ENCODE measurements at places on chromosomes 5 and 9. TPM values are rescaled to one million over a fixed set of nuclear protein-coding genes. Genes with fewer than 3 reads are reported as not detected.

GABRA6 gene
- not detected for total RNA-seq

NPDC1 gene
- total RNA-seq, result 21.4 TPM

PCDHGB5 gene
- 0.49 TPM for total RNA-seq

TMEFF1 gene
- not detected for total RNA-seq

CYFIP2 gene
- total RNA-seq, result 325 TPM

OLFM1 gene
- not detected for total RNA-seq

ST8SIA4 gene
- 27.7 TPM for total RNA-seq

MYOT gene
- not detected for total RNA-seq

TEK gene
- total RNA-seq, result not detected

SPATA31D4 gene
- total RNA-seq, result not detected

GPR150 gene
- 2.4 TPM for total RNA-seq

DNA sequence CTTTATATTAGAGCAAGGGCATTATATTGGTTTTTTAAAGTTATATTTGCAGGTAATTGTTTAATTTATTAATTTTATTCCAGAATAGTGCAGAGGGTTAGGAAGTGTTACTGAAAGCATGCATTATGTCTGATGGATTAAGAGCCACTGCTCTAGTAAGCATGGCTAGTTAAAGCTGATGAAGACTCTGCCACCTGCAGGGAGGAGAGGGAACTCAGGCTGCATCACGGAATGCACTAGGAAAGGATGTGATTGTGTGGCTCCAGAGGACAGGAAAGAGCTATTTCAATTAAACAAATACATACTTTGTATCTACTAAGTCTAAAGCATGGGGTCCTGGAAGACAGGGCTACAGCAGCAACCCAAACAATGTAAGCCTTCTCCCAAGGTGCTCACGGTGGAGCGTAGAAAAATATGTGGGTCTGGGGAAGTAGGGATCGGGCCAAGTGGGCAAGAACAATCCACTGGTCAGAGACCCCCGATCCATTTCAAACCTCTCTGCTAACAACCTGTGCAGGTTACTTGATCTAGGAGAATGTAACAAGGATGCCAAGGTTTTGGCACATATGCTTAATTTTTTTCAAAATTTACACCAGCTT is 15.3 kb upstream of the GRXCR2 start:
- DNase-seq, result no peak

GRCh38 chr5:107223066-107223465 is 447.7 kb downstream of the EFNA5 start:
- DNase-seq, result no peak

GRCh38 chr9:20726144-20726543 is 42.1 kb downstream of the FOCAD start:
- DNase-seq, result no peak

- peak; percentile 31 for DNase-seq
Observed at GRCh38 chr5:154756009-154756867, 1.1 kb downstream of the LARP1 start.

GRCh38 chr5:28576022-28576421 is 1537.6 kb upstream of the CDH9 start:
- DNase-seq, result no peak

DNA sequence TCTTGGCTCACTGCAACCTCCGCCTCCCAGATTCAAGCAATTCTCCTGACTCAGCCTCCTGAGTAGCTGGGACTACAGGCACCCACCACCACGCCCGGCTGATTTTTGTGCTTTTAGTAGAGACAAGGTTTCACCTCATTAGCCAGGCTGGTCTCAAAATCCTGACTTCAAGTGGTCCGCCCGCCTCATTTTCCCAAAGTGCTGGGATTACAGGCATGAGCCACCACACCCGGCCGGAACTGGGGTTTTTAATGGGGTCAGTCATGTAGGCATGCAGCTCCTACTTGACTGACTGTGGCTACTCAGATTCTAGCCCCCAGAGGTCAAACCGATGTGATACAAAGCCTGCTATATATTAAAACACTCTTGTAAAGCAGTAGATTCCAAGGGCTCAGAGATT is 631.7 kb downstream of the MAT2B start:
- DNase-seq, result no peak

DNA sequence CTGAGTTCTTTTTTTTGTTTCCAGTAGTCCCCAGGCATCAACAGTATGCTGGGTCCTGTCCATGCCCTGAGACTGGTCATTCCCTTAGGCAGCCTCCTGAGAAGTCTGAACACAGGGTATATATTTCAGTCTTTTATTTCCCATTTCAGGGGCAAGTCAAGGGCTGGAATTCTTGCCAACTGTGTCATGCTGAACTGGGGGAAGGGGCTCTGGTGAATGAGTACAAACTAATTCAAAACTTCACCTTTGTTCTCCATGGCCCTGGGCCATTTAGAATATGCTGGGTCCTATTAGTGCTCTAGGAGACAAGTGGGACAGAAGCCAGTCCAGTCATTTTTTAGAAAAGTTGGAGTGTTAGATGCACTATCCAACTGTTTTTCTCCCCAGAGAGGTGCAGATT is 170.3 kb downstream of the TMC1 start:
- DNase-seq, result no peak

DNA sequence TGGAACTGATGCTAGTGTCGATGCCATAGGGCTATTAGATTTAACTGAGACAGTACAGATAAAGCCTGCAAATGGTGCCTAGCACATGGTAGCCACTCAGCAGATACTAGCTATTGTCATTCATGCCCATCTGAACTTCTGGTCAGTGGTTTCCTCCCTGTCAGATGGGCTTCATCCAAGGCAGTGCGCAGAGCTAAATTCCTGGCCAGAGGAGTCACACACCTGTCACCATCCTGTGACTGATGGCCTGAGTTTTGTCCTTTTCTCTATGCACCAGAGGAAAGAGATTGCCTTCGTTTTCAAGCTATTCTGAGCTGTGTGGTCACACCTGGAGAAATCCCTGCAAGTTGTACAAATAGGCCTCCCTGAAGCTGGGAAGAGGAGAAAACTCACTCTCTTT is 34.7 kb downstream of the MSX2 start:
- DNase-seq, result no peak

GRCh38 chr9:96457266-96457665 is 7.3 kb downstream of the HABP4 start:
- no peak for DNase-seq

DNA sequence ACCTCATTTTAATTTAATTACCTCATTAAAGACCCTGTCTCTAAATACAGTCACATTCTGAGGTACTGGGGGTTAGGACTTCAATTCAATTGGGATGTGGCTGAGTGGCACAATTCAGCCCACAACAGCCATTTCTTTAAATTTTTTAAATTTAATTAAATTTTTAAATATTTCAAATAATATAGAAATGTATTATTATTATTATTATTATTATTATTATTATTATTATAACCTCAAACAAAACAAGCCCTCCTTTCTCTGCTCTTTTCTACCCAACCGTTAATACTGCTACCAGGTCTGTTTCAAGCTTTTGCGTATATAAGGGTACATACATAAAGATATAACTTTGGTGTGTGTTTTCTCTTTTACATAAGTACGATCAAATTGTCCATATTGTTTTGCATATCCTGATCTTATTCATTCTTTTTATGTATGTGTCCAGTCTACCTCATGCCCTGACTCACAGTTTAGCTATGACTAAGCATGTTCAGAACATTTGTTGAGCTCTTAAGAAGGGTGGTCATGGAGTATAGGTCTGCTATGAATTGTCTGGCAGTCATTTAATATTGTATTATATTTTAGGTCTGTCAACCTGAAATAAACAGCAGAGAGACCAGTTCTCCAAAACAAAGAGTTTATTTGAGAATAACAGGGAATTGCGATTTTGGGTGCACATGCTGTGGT is 16.1 kb upstream of the RAB14 start:
- DNase-seq, result no peak

DNA sequence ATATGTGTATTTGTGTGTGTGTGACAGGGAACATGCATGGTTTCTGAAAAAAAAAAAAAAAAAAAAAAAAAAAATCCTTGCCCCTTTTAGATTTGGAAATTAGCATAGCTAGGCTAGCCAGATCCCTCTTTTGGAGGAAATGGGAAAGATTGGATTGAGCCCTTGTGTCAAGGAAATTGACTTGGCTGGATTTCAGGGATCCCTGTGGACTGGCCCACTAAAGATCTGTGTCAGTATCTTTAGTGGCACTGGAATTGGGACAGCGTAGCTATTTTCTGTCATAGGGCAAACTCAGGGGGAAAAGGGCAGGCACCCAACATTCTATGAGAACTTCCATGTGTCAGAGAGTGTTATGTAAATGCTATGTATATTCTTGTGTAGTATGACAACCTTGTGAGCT is 35.4 kb downstream of the SH3GL2 start:
- DNase-seq, result no peak

- DNase-seq, result no peak
Observed at GRCh38 chr5:112512901-112513300, 93.8 kb upstream of the EPB41L4A start.

DNA sequence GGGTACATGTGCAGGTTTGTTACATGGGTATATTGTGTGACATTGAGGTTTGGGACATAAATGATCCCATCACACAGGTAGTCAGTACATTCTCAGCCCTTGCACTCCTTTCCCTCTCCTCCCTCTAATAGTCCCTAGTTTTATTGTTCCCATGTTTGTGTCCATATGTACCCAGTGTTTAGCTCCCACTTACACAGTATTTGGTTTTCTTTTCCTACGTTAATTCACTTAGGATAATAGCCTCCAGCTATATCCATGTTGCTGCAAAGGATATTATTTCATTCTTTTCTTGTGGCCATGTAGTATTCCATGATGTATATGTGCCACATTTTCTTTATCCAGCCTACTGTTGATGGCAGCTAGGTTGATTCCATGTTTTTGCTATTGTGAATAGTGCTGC is 27.4 kb downstream of the CNOT6 start:
- DNase-seq, result no peak

DNA sequence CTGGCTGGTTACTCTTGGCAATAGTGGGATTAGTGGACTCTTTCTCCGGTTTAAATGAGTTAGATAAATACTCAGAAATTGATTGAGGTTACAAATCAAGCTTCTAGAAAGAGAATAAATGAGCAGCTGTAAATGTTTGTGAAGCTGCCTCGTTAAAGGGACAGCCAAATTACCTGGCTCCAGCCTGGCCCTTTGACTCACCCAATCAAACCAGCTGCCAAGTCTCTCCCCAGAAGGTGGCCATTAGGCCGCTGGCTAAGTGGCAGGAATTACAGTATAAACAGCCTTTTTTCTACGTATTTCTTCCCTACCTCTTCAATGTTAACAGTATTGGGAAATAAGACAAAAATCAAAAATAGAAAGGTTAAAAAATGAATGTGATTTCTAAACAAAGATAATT is 46.0 kb upstream of the SRFBP1 start:
- DNase-seq, result no peak

DNA sequence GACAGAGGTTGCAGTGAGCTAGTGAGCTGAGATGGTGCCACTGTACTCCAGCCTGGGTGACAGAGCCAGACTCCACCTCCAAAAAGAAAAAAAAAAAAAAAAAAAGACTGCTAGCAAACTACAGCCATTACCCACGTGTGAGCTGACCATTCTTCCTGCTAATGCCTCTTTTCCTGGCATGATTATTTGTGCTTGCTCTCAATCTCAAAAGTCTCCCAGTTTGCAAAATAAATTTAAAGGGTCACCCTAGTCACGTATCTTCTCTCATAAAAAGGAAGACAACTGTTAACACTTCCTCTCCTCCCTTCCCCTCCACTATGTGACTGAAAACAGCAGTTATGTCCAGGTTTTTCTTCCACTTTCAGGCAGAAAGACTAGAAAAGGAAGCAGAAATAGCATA is 37.2 kb downstream of the TRIM36 start:
- DNase-seq, result no peak

GRCh38 chr5:151066920-151067319 is 13.9 kb downstream of the TNIP1 start:
- no peak for DNase-seq

GRCh38 chr9:135223831-135224230 is 136.4 kb downstream of the OLFM1 start:
- DNase-seq, result no peak

DNA sequence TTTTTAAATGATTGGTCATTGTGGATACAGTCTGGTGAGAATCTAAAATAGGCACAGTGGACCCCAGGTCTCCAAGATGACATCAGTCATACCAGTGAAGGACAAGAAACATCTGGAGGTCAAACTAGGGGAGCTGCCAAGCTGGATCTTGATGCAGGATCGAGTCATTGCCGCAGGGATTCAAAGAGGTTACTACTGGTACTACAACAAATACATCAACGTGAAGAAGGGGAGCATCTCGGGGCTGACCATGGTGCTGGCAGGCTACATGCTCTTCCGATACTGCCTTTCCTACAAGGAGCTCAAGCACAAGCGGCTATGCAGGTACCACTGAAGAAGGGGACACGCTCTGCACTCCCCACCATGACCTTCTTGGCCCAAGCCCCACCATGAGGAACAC is 20.9 kb downstream of the FOXB2 start:
- DNase-seq, result no peak

- DNase-seq, result peak; percentile 46
Observed at GRCh38 chr5:6713274-6714225, at the start of gene TENT4A. TSS of gene TENT4A (plus strand) at chr5:6713432. CDS start at chr5:6713984, 552 bp downstream.

DNA sequence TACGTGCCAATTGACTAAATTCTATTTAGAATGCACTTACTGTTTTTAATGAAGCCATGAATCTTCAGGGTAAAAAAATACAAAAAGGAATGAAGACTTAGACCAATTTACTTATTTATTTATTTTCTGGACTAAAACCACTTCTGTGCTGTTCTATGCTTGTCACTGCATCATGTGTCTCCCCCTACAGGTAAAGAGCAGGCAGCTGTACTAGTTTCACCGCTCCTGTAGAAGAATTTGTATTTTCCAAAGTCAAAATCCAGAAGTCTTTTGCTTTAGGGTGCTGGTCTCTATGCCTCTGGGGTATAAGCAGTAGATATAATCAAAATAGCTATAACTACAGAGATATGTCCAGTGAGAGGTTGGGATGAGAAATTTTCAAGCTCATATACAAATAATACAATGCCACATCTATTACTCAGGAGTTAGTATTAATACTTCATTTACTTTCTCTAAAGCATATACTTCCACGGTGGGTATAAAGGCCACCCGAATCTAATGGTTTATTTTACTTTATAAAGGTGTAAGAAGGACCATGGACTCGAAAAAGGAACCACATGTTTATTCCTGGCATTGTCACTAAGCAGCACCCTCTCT is 591.5 kb downstream of the RAB3C start:
- peak; percentile 57 for DNase-seq

GRCh38 chr5:73214996-73215395 is 42.0 kb downstream of the TMEM174 start:
- DNase-seq, result no peak
